ENCODE measurements at places on chromosomes 7 and 10.

GRCh38 chr10:124629415-124629814, 114.8 kb downstream of the FAM53B start:
- DNase-seq, result no peak

GRCh38 chr7:77353407-77353721, 62.8 kb downstream of the GSAP start:
- no peak for DNase-seq

DNA sequence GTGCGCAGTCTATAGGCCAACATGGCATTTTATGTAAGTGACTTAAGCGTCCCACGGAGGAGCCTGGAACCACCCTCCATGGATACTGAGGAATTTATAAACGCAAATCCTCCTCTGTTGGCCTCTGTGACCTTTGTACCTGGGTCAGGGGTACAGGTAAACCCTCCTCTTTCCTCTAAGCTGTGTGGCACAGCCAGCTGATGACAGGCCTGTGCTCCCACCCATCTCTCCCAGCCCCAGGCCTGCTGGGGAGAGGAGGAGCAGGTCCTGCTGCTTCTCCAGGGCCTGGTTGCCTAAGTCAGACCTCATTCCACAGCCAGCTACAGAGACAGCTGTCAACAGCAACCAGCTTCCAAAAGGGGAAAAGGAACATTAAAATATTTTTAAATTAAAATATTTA, 5.0 kb downstream of the AVPI1 start:
- no peak for DNase-seq

- DNase-seq, result no peak
Observed at GRCh38 chr10:100014071-100014762, 4.5 kb upstream of the DNMBP start.

GRCh38 chr10:780536-781524, 91.4 kb upstream of the DIP2C start:
- DNase-seq, result no peak

- DNase-seq, result no peak
Observed at GRCh38 chr7:113657603-113658002, 261.2 kb downstream of the PPP1R3A start.

All from activated CD4-positive, CD25-positive, alpha-beta regulatory T cell (primary cell).